ENCODE measurements at places on chromosomes 5 and 9.

DNA sequence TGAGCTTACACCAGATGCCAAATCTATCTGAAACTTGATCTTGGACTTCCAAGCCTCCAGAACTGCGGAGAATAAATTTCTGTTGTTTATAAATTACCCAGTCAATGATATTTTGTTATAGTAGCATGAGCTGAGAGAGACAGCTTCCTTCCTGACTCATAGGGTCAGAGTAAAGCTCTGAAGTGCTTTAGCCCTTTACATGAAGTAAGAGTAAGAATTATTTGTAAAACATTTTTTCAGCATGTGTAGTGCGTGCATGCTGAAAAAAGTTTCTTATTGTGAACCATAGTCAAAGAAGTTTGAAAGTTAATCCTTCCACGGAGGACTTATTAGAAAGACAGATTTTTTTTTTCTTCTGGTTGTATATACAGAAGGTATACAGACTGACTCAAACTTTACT, 172.4 kb downstream of the DMRT2 start:
- DNase-seq: no peak

- DNase-seq: no peak
These were observed 19.1 kb upstream of the EDIL3 start for GRCh38 chr5:84403773-84404172.

DNA sequence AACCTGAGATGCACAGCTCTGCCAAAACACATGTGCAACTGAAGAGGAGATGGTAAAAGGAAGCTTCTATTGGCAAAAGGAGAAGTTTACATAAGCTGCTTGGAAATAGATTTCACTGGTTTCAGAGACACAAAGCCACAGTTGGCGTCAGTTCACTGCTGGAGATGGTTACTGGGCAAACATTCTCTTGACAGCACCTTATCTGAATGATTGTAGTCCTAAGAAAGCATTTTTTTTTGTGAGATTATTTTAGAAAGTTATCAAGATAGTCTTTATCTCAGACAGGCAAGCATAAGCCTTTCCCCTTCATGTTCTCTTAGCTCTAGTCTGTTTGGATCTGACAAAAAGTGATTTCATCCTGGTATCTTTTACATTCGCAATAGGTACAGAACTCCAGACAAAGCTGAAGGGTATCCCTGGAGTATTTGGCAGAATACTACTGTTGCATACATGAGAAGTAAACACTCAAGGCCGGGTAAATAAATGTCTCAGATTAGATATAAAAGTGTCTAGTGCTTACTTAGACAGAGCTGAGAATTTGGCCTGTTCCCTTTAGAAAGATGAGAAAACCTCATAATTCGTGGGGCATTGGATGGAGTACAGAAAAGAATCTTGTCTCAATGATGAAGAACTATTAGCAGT, 1668.0 kb upstream of the NUDT12 start:
- DNase-seq: no peak

DNA sequence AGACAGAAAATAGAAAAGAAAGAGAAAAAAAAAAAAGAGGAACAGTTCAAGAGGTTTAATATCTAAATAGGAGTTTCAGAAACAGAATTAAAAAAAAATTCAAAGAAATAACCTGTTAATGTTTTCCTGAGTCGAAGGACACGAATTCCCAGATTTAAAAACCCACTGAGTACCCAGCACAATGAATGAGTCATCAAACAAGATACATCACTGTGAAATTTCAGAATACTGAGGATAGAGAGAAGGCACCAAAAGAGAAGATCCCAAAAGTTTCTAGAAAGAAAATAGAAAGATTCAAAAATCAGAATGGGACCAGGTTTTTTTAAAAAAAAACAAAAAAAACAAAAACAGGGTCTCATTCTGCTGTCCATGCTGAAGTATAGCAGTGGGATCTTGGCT, 8.8 kb downstream of the CDO1 start:
- no peak for DNase-seq

- no peak for DNase-seq
These were observed 558 bp upstream of the SMAD5 start for GRCh38 chr5:136132087-136132486.

DNA sequence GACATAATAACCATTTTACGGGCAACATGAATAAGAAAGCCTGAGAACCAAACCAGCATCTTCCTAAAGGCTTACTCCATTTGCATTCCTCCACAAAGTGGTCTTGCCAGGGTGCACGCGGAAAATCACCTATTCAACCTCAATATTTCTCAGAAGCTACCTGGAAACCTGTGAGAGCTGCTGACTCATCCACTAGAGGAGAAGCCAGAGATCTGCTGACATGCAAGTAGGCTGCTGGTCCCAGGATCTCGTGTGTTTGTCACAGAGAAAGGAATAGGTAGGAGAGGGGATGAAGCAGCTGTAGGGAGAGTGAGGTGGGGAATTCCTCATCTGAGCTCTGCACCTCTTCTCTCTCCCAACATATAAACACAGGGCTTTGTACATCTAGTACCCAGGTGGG, 138.1 kb downstream of the ADAMTS12 start:
- no peak for DNase-seq

- no peak for DNase-seq
These were observed 30.0 kb downstream of the CDC37L1 start for GRCh38 chr9:4709380-4709779.

DNA sequence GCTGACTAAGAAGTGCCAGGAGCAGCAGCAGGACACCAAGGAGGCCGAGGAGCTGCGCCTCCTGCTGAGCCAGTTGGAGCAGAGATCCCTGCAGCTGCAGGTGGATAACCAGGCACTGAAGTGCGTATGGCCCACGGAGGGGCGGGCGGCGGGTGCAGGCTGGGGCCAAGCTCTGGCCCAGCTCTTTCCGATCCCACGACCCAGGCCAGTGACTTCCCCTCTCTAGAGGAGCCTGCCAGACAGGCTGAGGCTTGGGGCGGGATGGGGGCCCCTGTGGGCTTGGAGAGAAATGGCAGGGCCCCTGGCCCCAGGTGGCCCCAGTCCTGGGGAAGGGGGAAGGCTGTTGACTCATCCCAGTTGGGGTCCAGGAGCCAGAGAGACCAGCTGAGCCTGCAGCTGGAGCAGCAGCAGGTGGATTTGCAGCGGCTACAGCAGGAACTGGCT, 3.6 kb downstream of the PTRH1 start:
- no peak for DNase-seq

DNA sequence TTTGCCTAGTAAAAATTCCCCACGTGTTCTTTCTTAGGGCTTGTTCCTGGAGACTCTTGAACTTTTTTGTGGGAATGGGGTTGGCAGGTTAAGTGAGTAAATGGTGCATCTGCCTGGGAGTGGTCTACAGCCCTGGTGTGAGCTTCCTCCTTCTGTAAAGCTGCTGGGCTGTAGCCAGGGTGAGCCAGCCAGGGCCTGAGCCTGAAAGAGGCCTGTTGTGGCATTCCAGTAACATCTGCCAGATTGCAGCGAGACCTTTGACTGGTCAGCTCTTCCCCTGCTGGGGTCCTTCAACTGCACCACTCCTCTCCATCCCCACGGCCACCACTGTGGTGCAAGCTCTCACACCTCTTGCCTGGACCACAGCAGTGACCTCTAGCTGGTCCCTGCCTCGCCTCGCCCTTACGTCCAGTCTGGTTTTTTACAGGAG, 47.5 kb downstream of the SLC22A5 start:
- DNase-seq: no peak

DNA sequence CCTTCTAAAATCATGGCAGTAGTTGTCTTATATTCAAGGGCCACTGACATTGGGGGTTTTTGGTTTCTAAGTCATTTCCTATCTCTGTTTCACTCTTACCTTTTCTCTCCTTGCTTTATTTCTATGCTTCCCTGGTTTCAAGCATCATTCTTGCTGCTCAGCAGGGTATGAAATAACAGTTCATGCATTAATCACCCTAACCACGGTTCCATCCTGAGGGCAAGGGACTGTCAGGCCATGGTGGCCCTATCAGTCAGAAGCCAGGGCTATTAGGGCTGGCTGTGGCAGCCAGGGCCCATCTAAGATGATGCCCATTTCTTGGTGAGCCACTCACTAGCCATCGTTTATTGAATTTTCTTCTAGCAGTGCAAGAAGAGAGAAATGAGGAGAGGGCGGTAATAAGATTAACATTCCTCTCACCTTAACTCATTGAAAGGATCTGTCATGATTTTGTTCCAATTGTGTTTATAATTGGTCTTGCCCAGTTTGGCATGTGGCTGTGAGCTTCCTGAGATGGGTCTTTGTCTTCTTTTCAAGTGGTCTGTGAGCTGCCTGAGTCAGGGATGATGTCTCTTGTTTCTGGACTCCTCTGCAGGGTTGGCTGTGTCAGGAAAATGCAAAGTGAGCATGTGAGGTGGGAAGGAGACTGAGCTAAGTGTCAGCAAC, 45.2 kb downstream of the CYSTM1 start:
- DNase-seq: no peak

DNA sequence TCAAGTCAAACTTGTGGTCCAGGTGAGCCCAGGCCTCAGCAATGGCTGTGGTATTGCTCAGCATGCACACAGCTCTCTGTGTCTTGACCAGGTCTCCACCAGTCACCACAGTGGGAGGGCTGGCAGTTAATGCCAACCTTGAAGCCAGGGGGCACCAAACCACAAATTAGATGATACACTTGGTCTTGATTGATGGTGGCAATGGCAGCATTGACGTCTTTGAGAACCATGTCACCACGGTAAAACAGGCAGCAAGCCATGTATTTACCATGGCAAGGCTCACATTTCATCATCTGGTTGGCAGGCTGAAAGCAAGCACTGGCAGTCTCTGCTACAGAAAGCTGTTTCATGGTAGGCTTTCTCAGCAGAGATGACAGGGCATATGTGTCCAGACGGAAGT, 40.0 kb downstream of the NIM1K start:
- peak; percentile 23 for DNase-seq

DNA sequence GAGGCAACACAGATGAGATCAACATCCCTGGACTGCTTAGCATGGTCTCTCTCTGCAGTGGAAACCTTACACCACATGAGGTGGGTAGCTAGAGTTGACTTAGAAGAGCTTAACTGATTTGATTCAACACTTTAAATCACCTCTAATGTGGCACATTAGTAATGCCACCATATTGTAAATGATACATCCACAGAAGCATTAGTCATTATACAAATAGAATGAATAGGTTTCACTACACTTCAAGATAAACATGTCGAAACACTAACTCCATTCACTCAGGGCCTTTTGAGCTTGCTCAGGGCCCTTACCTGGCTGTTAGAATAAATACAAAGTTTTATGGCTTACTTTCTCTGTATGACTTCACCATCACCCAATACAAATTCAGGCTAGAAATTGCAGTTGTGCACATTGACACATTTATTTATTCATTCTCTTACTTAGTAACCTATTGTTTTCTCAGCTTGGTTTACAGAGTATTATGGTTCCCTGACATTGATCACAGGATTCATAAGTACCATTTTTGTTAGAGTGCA, 9.3 kb upstream of the SMAD5 start:
- DNase-seq: peak; percentile 6

DNA sequence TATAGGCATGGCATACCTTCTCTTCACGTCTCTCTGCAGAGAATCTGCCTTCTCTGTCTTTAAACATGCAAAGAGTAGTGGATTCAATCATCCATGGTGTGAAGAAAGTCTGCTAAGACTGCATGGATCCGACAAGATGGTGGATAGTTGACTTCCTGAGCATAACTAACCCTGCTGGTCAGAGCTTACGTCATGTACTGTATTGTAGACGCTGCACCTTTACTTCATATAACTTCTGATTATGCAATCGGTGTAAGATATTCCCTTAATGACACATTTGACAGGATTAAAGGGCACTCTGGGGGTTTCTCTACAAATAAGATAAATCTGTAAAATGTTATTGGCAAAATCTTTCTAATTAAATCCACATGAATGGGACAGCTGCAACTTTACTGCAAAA, 240.3 kb upstream of the NREP start:
- no peak for DNase-seq

DNA sequence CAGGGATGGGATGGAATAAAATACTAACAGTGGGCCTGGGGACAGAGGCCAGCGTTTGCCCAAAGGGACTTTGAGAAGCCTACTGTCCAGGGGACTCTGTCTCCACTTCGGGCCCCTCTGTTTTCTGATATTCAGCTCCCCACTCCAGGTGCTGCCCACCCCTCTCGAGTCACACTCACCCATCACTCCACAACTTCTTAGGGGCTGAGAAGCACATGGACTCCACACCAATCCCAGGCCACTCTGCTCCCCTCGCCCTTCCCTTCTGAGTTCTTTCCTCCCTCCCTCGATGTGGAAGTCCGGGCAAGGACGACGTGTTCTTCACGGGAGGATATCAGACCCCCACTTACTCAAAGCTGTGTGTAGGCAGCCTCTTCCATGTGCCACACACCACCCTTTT, 124.5 kb downstream of the BARX1 start:
- no peak for DNase-seq

DNA sequence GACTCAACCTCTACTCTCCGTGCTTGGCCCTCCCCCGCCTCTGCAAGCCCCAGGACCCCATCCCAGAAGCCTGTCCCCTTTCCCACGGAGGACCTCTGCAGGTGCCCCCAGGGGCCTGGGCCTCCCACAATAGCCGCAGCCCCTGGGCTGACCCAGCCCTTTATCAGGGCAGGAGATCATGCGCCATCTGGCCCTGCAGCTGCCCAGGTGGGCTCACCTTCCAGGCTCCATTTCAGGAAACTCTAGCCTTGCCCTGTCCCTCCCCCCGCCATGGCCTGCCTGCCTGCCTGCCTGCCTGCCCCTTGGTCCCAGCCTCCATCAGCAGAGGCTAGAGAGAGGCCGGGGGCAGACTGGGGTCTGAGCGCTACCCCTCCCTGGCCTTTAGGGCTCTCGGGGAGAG, 48.7 kb downstream of the ASS1 start:
- no peak for DNase-seq

DNA sequence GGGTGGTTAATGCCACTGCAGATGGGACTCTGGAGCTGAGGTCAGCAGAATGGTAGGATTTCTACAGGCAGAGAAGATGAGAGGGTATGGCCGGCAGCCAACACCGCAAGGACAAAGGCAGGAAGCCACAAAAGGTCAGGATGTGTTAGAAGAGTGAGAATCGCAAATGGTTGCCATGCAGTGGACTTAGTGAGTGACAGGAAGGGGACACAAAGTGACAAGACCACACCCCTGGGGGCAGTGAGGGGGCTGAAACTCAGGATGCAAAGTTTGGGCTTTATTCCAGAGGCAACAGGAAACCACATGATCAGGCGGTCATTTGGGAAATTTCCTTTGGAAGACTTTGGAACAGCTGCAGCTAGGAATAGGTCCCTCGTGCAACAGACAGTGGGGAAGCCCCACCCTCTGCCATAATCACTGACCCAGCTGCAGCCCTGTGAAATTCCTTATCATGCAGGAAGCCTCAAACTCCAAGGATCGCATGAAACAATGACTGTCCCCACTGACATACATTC, 14.2 kb upstream of the CCDC180 start:
- DNase-seq: no peak

- no peak for DNase-seq
These were observed 86.0 kb upstream of the ITGA2 start for GRCh38 chr5:52903142-52903541.

DNA sequence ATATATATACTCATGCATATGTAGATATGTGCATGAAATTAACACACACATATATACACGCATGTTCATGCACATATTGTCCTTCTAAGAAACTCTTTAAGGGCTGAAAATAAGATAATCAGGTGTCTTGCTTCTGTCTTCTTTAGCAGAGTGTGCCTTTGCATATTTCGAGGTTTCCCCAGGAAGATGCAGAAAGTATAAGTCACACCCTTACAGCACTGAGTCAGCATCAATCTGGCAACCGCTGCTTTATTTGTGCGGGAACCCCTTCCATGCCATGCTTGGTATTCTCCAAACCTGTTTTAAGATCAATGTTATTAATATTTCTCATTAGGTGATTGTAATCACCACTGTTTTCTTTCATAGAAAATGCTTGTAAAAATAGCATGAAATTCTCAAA, 557.9 kb downstream of the CAAP1 start:
- no peak for DNase-seq

Data from DMS79 (cell line).